Activated CD8-positive, alpha-beta memory T cell treated with anti-CD3 and anti-CD28 coated beads, Interleukin-2, amount 10 ng/mL, durations not matched to agents 7 days and 5 days (primary cell): ENCODE measurements at places on chromosomes 13 and 19. TPM values are rescaled to one million over a fixed set of nuclear protein-coding genes. Genes with fewer than 3 reads are reported as not detected.

DNA sequence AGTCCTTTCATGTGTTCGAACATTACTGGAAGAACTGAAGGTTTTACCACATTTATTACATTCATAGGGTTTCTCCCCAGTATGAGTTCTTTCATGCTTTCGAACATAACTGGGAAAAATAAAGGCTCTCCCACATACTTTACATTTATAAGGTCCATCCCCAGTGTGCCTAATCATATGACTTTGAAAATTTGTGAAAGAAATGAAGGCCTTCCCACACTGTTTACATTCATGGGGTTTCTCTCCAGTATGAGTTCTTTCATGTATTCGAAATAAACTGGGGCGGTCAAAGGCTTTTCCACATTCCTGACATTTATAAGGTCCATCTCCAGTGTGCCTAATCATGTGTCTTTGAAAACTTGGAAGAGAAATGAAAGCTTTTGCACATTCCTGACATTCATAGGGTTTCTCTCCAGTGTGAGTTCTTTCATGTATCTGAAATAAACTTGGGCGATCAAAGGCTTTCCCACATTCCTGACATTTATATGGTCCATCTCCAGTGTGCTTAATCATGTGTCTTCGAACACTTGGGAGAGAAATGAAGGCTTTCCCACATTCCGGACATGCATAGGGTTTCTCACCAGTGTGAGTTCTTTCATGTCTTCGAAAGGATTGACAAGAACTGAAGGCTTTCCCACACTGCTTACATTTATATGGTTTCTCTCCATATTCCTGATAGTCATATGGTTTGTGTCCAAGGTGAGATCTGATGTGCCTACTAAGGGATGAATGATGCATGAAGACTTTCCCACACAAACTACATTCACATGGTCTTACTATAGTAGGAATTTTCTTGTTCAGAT, 24.0 kb downstream of the ZNF564 start:
- H3K27ac ChIP-seq: no peak overlapping the region
- H3K27me3 ChIP-seq: no peaks in the 10 kb centered on the region
- no peak for DNase-seq
- peaks cover 86% of the 10 kb centered on the region for H3K36me3 ChIP-seq
- no peaks in the 10 kb centered on the region for H3K4me1 ChIP-seq

GRCh38 chr19:48798937-48799336, 11.9 kb downstream of the BCAT2 start:
- H3K27ac ChIP-seq: no peak overlapping the region
- no peaks in the 10 kb centered on the region for H3K36me3 ChIP-seq
- peaks cover 13% of the 10 kb centered on the region for H3K4me1 ChIP-seq
- no peaks in the 10 kb centered on the region for H3K27me3 ChIP-seq

- peaks cover 2% of the 10 kb centered on the region for H3K36me3 ChIP-seq
- H3K27ac ChIP-seq: no peak overlapping the region
- no peak overlapping the region for H3K4me3 ChIP-seq
These were observed 27.6 kb downstream of the ARL11 start for GRCh38 chr13:49655906-49656305.

DNA sequence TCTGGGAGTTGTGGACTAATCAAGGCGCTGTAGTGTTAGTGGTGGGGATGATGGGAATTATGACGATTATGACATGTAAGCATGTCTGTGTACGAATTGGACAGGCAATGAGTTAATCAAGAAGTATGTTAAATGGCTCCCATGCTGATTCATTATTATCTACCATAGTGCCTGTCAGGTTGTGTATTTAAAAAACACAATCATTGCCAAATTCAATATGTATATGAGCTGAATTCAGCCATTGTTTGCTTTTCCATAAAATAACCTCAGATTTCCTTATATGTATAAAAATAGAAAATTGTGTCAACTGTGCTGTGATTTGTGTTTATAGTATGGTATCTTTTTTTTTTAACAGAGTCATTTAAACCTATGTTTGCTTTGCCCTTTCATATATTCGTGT, 37.1 kb downstream of the PCCA start:
- no peak overlapping the region for H3K4me3 ChIP-seq
- H3K27ac ChIP-seq: no peak overlapping the region
- H3K36me3 ChIP-seq: peaks cover 24% of the 10 kb centered on the region
- H3K4me1 ChIP-seq: peaks cover 22% of the 10 kb centered on the region
- no peaks in the 10 kb centered on the region for H3K27me3 ChIP-seq

DNA sequence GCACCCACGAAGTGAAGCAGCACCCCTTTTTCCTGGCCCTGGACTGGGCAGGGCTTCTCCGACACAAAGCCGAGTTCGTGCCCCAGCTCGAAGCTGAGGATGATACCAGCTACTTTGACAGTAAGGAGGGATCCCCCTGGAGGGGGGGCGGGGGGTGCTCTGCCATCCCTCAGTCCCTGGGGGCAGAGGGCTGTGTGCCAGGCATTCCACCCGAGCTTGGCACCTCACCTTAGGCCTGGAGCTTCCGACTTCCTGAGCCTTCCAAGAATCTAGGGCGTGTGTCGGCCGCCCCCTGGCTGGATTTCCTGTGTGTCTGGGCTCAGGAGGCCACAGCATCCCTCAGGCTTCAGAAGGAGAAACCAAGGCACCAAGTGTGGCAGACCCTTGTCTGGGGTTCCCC, 15.7 kb upstream of the PIK3R2 start:
- H3K4me1 ChIP-seq: no peaks in the 10 kb centered on the region
- H3K4me3 ChIP-seq: no peak overlapping the region
- H3K36me3 ChIP-seq: peaks cover 34% of the 10 kb centered on the region
- no peaks in the 10 kb centered on the region for H3K27me3 ChIP-seq
- DNase-seq: no peak

DNA sequence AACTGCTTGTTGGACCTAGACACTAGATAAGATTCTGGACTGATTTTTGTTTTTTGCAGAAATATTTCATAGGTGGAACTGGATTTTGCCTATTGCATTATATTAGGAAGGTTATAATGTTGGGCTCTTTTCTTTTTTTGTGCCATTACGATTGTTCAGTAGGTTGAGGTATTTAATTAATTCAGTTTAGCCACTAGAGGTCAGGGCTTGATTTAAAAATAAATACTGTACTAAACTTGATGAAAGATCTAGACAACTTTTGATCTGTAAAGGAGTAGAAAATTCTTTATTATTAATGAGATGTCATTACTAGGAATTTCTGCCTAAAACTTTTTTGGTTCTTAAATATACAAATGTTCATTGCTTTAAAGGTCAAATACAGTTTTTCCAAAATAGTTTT, 15.2 kb upstream of the SUPT20H start:
- no peaks in the 10 kb centered on the region for H3K4me1 ChIP-seq
- H3K27me3 ChIP-seq: peaks cover 5% of the 10 kb centered on the region
- H3K4me3 ChIP-seq: no peak overlapping the region
- DNase-seq: no peak
- no peaks in the 10 kb centered on the region for H3K36me3 ChIP-seq
- H3K27ac ChIP-seq: no peak overlapping the region

DNA sequence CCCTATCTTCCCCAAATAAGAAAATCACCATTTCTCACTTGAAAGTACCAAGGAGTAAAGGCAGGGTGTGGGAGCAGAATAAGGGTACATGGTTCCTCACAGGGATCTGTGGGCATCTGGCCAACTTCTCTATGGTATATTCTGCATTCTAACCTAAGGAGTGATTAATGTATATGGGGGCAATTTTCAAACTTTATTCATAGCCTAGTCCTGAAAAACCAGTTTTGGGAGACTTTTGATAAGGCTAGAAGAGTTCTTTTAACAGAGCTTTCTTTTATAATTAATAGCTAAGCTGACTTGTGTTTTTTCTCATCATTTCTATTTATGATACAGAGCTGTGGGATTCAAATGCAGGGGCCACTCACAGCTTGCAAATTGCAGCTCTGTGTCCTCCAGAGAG, 852 bp downstream of the SCEL start:
- no peak for DNase-seq
- H3K27ac ChIP-seq: no peak overlapping the region
- no peaks in the 10 kb centered on the region for H3K4me1 ChIP-seq
- H3K27me3 ChIP-seq: peaks cover 40% of the 10 kb centered on the region
- H3K4me3 ChIP-seq: no peak overlapping the region

DNA sequence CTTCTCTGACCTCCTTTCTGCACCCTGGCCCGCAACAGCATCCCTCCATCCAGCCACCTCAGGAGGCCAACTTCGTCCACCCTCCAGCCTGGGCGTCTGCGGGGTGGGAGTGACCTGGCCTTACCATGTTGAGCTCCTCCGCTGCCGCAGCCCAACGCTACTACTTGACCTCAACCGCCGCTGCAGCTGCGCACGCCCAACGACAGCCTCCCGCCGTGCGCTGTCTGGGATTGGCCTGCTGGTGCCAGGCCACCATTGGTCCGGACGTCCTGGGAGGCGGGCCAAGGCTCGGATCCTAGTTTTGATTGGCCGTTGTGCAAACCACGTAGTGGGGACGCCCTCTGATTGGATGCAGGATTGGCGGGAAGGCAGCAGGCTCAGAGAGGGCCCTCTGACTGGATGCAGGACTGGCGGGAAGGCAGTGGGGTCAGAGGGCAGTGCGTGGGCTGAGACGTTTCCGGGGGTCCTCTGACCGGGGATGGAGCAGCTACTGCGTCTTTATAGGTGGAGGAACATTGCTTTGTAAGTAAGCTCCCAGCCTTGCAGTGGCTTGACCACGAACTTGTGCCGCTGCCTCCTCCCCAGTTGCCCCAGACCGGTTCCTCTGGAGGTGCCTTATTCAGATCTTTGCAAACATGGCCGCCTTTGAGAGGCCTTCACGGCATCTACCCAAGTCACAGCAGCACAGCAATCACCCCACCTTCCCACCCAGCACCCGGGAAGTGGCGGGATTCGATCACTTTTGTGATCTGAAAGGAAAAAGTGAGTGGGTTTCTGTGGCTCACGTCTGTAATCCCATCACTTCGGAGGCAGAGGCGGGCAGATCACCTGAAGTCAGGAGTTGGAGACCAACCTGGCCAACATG, at the start of gene TUBA3C:
TUBA3C (minus strand) TSS at position 204 of the 865 bp plus-strand sequence; CDS start at position 127, 77 bp downstream.
- no peak within 1 kb of the TSS for H3K27ac ChIP-seq
- no peaks in the 10 kb centered on the region for H3K36me3 ChIP-seq

- peaks cover 46% of the 10 kb centered on the region for H3K36me3 ChIP-seq
- peak; percentile 94 for DNase-seq
- peaks cover 45% of the 10 kb centered on the region for H3K4me1 ChIP-seq
These were observed 37.6 kb upstream of the NANOS3 start for GRCh38 chr19:13839130-13839937.

DNA sequence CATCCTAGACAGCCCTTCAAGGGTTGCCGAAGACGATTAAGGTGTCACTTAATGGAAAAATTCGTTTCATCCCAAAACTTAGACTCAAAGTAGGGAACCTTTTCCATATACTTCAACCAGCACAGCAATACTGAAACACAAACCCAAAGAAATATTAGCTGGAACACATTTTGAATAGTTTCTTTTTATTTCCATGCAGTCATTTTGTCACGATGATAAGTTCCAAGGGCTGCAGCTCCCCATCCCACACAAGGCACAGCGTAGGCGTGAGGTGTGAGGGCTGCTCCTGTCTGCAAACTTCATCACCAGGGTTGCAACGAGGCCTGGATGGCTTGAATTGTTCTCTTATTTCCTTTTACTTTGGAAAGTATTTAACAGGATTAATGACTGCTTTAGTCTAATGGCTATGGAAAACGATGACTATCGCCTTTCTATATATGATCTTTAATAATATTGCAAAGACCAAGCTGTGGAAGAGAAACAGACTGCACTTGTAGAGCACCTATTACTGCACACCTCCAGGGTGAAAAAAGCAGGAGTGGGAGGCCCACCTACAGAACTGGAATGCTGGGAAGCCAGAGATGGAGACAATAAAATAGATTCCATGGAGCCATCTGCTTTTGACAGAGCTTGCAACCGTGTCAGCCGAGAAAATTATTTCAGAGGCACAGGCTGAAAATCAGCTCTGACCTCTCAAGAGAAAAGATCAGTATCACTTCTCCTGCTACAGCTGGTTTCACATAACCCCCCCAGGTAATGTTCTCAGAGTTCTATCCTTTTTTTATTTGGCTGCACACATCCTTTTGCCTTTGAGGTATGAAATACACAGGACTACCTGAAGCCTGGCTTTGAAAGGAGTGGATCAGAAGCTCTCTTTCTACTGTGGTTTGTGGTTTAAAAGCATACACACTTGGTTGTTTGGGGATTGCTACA, 274.5 kb upstream of the NBEA start:
- H3K36me3 ChIP-seq: no peaks in the 10 kb centered on the region
- H3K27ac ChIP-seq: no peak overlapping the region
- H3K27me3 ChIP-seq: no peaks in the 10 kb centered on the region
- no peaks in the 10 kb centered on the region for H3K4me1 ChIP-seq
- no peak for DNase-seq
- H3K4me3 ChIP-seq: no peak overlapping the region

- H3K4me1 ChIP-seq: no peaks in the 10 kb centered on the region
- DNase-seq: no peak
- H3K27me3 ChIP-seq: peaks cover 9% of the 10 kb centered on the region
- H3K27ac ChIP-seq: no peak overlapping the region
These were observed 42.1 kb downstream of the GADD45B start for GRCh38 chr19:2517881-2518601.

DNA sequence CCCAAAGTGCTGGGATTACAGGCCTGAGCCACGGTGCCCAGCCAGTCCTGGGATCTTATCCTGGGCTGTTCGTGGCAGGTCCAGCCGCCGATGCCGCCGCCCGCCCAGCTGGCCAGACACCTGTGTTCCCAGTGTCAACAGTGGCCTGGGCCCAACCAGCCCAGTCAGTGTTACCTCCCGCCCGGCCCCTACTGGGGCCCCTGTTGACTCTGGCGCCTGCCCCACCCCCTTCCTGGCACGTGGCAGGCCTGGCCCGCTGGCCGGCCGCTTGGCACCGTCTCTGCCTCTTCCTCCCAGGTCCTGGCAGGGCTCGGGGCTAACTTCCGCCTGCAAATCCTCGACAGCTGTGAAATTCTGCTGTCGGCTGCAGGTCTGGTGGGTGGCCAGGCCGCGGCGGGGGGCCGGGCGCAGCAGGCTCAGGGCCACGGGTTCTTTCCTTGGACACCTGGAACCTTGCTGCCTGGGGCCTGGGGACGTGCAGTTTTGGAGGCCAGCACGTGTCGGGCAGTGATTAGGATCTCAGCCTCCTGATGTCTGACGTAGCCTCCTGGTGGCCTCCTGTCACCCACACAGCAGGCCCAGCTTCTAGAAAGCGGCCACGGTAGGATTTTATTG, 9.1 kb downstream of the ARID3A start:
- H3K4me3 ChIP-seq: no peak overlapping the region
- no peak for DNase-seq
- H3K27me3 ChIP-seq: no peaks in the 10 kb centered on the region
- H3K4me1 ChIP-seq: peaks cover 29% of the 10 kb centered on the region

DNA sequence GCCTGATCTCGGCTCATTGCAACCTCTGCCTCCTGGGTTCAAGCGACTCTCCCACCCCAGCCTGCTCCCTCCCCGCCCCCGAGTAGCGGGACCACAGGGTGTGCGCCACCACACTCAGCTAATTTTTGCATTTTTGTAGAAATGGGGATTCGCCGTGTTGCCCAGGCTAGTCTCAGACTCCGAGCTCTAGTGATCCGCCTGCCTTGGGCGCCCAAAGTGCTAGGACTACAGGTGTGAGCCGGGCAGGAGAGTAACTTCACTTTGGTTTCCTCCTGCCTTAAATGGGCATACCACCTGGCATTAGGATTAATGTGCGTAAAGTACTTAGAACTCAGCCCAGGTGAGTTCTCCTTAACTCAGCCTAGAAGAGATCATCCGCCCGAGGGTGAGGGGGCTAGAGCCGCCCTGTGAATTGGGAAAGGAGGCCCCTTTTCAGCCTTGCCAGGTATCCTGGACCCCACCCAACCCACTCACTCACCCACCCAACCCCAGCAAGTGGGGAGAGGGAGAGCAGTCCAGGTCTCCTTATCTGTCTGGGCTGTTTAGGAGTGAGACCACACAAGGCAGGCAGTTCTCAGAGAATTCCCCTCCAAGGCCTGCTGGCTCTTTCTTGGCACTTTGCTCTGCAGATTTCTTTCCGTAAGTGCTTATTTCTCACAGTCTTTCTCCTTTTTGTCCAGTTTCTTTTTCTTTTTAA, 1.2 kb upstream of the ZFP36 start:
- H3K27me3 ChIP-seq: no peaks in the 10 kb centered on the region
- peaks cover 22% of the 10 kb centered on the region for H3K36me3 ChIP-seq
- peak overlapping the region; percentile 89 for H3K27ac ChIP-seq
- DNase-seq: no peak
- peaks cover 56% of the 10 kb centered on the region for H3K4me1 ChIP-seq

KLK3 gene
- total RNA-seq: not detected
